Breast epithelium (tissue), 4 donors: ENCODE measurements at places on chromosomes 3 and 15.

DNA sequence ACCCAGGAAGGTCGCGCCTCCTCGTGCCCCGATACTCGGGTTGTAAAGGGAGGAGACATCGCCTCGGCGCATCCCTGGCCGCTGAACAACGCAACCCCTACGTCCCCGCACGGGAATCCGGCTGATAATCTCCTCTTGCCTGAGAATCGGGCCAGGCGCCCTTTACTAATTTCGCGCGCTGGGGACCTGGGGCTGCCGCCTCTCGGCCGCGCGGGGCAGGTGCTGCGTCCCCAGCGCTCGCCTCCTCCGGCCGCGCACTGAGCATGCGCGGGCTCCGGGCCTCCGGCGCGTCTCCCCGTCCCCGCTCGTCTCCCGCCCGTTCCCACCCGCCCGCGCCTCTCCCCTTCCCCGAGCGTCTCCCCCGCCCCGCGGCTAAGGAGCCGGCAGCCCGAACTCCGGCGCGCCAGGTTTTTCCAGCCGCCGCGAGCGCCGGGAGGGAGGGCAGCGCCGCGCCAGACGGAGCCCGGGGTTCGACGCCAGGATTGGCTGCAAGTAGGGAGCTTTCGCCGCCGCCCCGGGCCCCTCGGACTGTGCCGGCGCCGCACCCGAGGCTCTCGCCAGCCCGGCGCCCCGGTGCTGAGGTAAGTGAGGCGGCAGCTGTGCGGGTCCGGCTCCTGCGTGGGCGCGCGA lies at the start of gene CNTN4:
Gene CNTN4 (plus strand): TSS at position 469 of the 630 bp plus-strand sequence.
- peak; percentile 48 for DNase-seq

DNA sequence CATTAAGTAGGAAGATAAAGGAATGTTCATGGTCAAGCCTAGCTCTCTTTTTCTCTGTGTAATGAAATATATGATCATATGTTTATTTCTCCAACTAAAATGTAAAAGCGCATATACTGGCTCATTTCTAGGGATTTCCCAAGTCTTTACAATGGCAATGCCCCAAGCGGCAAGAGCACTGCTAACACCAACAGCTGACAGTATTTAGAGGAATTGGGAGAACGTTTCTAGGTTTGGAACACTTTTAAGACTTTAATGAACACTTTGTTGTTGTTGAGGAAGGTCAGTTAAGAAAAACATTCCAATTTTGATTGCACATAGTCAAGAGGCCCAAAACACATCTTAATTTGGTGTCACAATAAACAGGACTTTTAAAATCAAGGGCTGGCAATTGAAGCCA lies 132.7 kb downstream of the ATP8B4 start:
- no peak for DNase-seq

DNA sequence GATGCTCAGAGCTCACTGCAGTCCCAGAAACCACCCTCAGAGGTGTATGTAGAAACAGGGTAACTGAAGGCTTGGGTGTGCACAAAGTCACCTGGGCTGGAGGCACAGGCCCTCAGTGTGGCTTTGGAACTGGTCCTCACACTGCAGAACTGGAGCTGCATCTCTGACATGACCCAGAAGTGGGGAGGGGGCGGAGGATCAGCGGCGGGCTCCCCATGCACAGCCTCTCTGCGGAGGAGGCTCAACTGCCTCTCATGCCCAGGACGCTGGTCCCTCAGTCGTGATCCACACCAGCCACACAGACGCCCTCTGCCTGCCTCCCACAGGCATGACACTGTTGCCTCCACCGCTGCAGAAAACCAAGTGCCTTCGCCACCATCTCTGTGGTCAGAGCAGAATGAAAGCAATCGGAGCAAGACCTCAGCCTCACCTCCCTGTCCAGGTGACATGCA lies 73.7 kb downstream of the TM2D3 start:
- DNase-seq: no peak

DNA sequence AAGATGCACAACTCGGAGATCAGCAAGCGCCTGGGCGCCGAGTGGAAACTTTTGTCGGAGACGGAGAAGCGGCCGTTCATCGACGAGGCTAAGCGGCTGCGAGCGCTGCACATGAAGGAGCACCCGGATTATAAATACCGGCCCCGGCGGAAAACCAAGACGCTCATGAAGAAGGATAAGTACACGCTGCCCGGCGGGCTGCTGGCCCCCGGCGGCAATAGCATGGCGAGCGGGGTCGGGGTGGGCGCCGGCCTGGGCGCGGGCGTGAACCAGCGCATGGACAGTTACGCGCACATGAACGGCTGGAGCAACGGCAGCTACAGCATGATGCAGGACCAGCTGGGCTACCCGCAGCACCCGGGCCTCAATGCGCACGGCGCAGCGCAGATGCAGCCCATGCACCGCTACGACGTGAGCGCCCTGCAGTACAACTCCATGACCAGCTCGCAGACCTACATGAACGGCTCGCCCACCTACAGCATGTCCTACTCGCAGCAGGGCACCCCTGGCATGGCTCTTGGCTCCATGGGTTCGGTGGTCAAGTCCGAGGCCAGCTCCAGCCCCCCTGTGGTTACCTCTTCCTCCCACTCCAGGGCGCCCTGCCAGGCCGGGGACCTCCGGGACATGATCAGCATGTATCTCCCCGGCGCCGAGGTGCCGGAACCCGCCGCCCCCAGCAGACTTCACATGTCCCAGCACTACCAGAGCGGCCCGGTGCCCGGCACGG lies 991 bp downstream of the SOX2 start:
- no peak for DNase-seq

- no peak for DNase-seq
Observed at GRCh38 chr15:64134345-64134829, 17.1 kb upstream of the SNX22 start.

- peak; percentile 99 for DNase-seq
Observed at GRCh38 chr3:53891497-53892285, at the start of gene SELENOK. TSS of gene SELENOK (minus strand) at chr3:53891859.

DNA sequence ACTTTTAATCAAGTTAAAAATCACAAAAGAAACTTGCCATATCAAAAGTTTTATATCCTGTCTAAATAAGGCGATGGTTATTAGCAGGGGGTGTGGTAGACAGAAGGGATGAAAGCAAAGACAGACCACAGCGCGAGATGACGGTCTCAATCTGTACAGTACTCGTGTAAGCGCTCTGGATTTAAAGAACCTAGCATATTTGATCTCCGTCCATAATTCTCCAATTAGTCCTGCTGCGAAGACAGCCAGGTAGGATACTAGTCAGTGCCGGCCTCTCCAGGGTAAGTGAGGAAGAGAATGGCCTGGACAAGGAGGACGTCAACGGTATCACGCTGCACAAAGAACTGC lies 701 bp downstream of the SGO1 start:
- no peak for DNase-seq

DNA sequence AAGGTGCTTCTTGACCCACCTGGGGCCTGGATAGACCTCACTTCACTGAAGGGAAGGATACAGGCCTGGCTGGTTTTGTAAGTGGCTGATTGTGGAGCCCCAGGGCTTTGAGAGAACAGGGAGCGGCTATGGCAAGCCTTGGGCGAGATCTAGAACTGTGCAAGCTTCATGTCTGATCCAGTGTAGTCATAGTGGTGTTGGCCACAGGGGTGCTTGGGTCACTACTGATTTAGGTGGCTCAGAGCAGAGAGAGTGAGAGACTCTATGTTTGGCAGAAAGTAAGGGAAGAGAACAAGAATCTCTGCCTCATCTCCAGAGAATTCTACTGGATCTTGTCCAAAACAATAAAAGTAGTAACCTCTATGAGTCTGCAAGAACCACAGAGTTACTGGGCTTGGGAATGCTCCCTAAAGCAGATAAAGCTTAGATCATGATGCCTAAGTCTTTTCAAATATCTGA lies 394.2 kb upstream of the EPHA3 start:
- no peak for DNase-seq

GRCh38 chr3:57654267-57654666 lies 38.6 kb downstream of the DENND6A start:
- DNase-seq: no peak

DNA sequence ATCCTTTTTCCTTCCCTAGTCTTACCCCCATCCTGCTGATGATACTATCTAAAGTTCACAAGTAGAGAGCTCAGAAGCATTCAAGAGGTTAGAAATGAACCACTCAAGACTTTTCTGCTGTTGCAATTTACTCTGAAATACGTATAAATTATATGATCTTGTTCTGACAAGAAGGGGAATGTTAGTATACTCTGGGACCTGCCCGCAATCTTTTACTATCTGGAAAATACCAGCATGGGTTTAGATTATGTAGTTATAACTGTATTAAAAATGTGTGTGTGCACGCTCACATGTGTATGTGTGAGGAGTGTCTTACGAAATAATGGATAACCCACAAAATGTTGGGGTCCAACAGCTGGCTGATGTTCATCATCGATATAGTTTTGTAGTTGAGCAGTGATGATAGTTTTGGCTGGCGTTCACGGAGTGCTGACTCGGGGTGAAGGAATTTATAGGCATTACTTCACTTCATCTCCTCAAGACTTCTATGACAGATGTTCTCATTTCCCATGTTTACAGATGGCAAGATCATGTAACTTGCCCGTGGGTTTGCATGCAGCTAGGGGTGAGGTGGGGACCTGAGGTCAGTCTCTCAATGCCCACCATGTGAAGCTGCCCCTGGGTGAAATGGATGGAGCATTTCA lies 297.5 kb upstream of the LYSMD4 start:
- DNase-seq: no peak

DNA sequence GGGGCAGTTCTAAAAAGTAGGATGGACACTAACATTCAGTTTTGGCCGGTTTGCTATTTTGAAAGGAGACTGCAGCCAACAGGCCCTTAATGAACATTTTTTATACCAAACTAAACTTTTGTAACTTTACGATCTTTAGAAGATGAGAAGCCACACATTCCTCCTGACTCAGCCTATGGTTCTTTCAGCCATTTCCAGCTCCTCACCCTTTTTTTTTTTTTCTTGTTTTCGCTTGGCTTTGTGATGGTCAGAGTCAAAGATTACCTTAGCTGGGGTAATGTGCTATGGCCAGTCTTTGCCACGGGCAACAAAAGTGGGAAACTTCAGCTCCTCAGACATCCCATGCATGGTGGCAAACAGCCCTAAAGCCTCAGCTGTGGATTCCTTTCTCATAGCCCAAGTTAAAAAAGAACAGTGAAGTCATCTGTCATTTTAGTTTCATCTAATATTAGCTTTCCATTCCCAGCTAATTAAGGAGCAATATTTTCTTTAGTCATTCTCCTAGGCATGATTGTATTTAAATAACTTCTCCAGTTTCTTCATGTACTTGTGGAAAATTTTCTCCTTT lies 368.7 kb downstream of the MFSD1 start:
- DNase-seq: no peak

- DNase-seq: peak; percentile 39
Observed at GRCh38 chr3:124928333-124929202, 6.0 kb downstream of the MUC13 start.

- no peak for DNase-seq
Observed at GRCh38 chr15:48936666-48937065, 27.1 kb downstream of the SHC4 start.

- no peak for DNase-seq
Observed at GRCh38 chr3:42459151-42459550, 43.3 kb upstream of the VIPR1 start.
